ENCODE measurements at places on chromosomes 7 and 10.
A peak's percentile ranks its signal among the peaks of the same experiment; 100 is the strongest.

GRCh38 chr10:71638064-71638821 lies 81.3 kb downstream of the C10orf105 start:
- no peak for DNase-seq

DNA sequence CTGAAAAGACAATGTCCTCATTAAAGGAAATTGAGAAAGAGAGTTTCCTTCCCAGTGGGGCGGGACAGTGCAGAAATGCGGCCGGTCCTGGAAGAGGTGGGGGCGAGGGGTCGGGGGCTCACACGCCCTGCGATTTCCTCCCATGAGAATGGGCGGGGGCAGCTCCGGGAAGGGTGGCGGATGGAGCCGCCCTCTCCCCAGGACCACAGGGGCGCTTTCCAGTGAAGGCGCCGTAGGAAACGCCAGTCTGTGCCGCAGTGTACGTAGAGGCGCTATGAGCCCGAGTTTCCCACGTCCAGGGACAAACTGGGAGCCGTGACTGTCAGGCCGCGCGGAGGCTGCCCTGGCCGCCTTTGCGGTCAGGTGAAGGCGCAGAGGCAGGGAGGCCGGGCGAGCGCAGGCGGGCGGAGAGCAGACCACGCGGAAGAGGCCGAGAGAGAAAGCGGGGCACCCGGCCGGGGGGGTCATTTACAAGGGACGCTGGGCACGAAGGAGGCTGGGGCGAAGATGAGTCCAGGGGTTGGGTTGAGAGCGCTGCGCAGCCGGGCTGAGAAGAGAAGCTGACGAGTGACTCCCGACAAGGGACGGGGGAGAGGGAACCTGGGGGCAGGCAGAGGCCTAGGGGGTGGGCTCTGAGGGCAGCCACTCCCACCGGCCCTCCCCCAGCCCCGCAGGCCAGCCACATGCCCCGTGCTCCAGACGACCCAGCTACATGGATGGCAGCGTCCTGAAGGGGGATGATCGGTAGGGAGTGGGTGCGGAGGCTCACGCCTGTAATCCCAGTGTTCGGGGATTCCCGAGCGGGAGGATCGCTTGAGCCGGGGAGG lies 45.0 kb downstream of the ALOX5 start:
- DNase-seq = peak; percentile 13

GRCh38 chr7:137172105-137172590 lies 171.4 kb downstream of the PTN start:
- DNase-seq = no peak

DNA sequence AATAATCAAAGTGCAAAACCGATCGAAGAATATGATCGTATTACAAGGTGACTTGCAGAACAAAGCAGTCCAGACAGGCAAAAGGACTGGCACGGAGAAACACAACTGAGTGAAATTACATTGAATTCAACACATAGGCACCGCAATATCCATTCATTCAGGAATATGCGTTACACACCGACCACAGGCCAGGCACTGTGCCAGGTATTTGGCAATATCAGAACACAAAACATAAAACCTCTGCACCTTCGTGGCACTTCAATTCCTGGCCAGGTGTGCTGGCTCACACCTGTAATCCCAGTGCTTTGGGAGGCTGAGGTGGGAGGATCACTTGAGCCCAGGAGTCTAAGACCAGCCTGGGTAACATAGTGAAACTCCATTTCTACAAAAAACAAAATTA lies 187.9 kb downstream of the DIP2C start:
- no peak for DNase-seq

DNA sequence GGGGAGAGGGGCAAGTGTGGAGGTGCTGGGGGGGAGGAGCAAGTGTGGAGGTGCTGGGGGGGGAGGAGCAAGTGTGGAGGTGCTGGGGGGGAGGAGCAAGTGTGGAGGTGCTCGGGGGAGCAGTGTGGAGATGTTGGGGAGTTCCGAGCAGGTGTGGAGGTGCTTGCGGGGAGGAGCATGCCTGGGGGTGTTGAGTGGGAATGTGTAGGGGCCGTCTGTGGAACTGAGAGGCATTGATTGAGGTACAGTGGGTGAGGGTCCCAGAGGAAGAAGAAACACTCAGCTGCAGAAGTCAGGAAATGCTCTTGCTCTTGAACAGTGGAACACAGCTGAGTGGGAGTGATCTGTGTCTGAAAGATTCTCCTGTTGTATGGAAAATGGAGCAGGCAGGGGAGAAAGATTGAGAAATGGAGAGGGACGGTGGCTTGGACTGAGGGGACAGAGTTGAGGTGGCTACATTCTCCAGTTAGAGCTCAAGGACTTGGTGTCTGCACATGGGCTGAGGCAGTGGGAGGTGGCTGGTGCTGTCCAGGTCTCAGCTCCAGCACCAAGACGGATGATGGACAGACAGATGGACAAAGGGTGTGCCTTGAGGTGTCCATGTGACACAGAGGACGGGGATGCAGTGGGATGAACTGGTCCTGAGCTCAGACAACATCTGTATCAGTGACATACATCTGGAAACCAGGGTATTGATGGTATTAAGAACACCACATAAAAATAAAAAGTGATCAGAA lies 25.2 kb upstream of the NCAPG2 start:
- no peak for DNase-seq

DNA sequence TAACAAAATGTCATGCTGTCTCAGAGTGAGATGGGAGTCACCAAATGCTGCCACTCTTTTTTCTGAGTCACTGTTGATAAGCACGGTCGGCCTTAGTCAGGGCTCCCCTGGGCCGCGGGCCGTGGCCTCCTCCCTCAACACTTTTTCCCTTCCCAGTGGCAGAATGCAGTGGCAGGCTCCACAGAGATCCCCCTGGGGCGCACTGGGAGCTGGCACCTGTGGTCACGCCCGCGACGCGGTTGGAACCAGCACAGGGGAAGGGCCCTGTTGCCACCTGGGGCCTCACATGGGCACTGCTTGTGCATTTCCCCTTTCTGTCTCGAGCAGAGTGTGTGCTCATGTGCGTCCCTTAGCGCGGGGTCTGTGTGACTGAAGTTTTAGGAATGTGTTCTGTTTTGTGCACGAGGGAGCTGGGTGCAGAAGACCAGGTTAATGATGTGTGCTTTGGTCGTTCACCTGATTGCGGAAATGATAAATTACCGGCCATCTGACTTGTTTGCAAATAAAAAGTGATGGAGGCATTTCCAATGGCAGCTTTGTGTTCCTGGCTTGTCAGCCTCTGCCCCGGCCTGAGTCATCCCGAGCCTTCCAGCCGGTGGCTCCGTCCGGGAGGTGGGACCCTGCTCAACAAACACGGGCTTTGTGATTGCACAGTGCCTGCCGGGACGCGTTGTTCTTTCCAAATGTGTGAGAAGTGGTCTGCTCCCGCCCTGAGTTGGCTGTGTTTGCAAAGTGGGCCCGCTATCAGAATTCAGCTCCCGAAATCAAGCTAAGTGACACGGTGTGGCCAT lies 100.7 kb downstream of the NKX6-2 start:
- DNase-seq = no peak

DNA sequence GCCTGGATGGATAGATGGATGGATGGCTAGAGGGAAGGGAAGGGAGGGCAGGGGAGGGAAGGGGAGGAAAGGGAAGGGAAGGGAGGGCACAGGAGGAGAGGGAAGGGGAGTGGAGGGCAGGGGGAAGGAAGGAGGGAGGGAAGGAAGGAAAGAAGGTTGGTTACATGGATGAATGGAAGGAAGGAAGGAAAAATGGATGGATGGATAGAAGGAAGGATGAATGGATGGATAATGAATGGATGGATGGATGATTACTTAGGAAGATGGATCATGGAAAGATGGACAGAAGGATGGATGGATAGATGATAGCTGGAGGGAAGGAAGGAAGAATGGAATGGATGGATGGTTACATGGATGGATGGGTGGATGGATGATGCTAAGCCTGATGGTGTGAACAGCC lies 451.7 kb upstream of the FOXK1 start:
- no peak for DNase-seq

DNA sequence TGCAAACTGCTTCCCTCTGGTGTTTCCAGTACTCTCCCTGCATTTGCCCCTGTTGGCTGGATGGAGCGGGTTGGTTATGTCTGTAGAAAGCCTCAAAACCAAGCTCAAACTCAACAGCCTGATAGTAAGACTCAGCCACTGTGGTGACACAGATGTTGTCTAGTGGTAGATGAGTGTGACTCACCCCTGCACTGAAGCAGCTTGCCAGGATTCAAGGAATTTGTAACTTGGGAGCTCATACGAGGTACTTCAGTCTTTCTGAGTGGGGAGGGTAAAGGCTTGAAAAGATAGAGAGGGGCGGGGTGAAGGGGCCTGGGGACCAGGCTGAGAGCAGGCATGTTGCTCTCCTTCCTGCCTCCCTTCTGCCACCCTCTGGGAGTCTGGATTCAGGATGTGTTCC lies 22.9 kb upstream of the AQP1 start:
- DNase-seq = no peak

DNA sequence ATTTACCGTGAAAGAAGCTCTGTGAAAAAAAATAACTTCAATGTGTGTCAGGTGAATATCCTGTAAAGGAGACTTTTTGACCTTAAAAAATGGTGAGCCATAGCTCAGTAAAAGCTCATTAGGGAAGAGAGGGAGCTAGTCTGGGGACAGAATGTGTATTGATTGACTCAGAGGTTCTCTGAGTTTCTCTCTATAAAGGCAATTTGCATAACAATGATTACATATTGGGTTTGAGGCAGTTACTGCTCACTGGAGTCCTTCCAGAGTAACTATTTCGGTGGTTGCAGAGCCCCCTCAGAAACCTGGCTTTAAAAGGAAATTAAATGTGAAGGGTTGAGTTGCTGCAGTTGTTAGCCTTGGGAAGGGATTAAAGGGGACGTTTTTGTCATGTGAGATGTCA lies 181.6 kb downstream of the GALNT17 start:
- no peak for DNase-seq

- no peak for DNase-seq
These were observed 42.5 kb upstream of the SLIT1 start for GRCh38 chr10:97228130-97228774.

DNA sequence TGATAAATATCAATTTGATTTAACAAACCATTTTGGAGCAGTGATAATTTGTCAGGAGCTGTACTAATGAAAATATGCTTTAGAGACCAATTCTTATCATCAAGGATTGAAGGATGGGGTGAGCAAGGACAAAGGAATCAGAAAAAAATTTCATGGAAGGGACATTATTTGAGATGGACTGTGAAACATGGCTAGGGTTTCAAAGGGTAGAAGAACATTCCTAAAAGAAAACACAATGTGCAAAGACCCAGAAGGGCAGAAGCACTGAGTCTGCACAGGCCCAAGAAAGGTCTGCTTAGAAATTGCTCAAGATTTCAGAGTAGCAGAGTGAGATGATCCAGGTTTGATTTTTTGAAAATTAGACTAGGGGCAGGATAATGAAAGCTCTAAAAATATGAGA lies 174.5 kb downstream of the LRRN3 start:
- no peak for DNase-seq

DNA sequence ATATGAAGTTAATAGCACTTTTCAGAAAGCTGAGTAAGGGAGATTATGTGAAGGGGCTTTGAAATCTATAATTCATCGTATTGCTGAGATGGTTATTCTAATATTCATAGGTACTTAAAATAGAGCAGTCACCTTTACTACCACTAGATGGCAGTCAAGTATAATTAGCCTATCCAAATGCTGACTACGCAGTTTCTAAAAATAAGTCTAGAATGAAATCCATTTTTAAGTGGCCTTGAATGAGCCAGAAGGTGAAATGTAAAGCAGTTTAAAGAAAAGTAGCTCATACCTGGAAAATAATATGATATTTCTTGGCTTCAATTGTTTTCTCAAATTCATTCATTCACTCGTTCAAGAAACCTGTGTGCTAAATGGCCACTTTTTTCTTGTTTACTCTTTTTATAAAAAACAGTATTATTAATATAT lies 1277.1 kb downstream of the GATA3 start:
- no peak for DNase-seq
